ENCODE measurements at places on chromosomes 5 and 9.

GRCh38 chr5:119370486-119370885 lies 14.7 kb downstream of the TNFAIP8 start:
- DNase-seq, result no peak

- DNase-seq, result no peak
Observed at GRCh38 chr5:38373743-38374142, 115.4 kb downstream of the EGFLAM start.

DNA sequence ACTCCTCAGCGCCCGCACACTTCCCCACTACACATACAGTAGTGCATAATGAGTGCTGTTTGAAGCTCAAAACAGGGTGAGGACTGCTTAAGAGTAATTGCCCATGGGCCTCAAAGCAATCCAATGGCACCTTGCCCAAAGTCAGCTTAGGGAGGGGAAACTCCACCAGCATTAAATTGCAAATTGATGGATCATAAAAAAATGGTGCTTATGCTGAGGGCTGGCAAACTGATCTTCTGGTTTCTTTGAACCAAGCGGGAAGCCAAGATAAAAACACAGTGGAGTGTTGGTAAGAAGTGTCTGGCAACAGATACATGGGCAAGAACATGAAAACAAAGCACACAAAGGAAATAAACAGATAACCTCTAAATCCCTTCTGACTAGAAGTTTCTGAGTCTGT lies 28.0 kb downstream of the TLE1 start:
- no peak for DNase-seq

- no peak for DNase-seq
Observed at GRCh38 chr5:91390268-91390667, 7.2 kb upstream of the ARRDC3 start.

DNA sequence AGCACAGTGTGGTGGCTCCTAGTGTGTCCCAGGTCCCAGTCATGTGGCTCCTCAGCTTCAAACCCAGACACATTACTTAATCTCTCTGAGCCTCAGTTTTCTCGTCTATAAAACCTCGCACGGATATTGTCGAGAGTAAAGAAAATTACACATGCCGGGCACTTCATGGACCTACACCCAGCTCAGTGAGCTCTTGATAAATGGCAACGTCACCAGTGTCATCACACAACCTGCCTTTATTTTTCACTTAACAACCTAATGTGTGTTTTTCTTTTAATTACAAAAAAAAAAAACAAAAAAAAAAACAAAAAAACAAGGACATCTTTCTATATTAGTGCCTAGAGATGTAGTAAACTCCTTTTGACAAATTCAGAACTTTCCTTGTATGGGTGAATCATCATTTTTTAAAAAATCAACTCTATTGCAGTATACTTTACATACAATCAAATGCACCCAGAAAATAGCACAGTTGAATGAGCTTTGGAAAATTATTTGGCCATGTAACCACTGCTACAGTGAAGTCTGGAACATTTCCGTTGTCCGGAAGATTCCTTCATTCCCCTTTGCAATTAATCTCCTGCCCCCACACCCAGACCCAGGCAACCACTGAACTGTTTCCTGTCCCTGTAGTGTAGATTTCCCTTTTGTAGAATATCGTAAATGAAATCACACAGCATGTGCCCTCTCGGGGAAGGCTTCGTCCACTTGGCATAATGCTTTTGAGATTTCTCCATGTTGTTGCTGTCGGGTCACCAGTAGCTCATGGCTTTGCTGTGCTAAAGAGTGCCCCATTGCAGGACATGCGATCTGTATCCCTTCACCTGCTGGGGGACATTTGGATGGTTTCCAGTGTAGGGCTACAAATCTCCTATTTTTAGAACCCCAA lies 100.4 kb upstream of the LARP1 start:
- no peak for DNase-seq

DNA sequence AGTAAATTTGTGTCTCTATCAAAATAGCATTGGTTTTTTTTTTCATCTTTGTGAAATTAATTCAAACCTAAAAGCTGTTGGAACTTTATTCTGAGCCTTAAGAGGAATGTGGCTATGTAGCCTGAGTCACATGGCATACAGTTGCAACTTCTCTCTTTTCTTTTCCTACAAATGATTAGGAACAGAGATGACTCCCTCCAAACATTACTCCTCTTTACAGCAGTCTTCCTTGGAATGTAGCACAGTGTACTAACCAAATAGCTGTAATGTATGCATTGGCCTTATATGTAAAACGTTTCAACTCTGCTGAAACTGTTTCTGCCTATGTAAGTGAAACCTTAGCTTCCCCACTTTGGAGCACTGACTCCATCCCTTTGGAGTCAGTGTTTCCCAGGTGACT lies 100.9 kb upstream of the MAP1B start:
- no peak for DNase-seq

DNA sequence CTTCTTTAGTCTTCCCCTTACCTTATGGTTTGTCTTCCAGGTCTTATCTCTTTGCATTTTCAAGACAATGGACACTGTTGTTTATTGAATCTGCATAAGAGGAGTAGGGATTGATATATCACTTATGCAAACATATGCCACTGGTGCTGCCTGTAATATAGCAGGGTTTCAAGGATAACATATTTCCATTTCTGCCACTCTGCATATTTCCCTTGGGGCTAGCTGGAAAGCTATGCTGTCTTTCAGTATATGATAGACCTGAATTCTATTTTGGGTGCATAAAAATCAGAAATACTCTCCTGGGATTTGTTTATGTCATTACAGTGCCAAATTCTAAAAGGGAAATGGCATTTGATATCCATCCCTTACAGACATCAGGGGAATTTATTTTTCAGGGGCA lies 400.2 kb downstream of the TLR4 start:
- DNase-seq, result no peak

DNA sequence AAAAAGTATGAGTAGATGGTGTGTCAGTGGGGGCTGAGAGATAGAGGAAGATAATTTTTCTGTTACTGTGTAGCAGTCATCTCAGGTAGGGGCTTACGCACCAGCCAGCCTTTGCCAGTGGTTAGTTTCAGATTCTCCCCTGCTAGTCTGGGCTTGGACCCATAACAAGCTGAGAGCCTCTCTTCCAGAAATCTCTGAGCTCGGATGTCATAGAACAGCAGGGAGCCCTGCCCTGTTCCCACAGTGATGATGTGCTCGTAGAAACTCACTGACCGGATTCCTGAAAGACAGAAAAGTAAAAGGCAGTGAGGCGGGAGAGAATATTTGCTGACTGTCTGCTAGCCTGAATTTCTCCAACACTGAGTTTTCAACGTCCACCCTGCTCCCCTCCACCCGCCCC lies 37.2 kb downstream of the DCAF12 start:
- no peak for DNase-seq

DNA sequence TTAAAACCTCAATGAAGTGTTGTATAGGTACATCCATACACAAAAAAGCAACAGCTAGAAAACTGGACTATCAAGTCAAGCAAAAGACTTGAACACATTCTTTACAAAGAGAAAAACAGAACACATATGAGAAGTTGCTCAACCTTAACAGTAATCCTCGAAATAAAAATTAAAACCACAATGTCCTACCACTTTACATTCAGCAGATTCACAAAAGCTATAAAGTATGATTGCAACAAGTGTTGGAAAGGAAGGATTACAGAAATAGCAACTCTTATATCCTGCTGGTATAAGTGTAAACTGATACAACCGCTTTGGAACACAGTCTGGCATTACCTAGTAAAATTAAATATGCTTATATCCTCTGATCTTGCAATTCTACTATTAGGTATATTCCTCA lies 28.5 kb upstream of the GOLGA1 start:
- no peak for DNase-seq

DNA sequence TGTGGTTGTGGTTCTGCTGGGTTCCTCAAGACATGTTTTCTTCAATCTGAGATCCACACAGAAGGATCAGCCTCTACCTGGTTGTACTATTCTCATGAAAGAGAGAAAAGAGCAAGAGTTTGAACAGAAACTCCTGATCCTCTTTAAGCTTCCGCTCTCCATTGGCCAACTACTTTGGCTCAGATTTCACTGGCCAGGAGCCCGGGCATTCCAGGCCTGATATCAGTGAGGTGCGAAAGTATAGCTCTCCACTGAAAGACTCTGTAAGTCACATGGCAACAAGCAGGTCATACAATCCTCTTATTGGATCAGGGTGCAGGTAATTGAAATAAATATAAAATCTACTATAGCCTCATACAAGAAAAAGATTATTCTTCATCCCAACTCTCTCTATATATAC lies 920.5 kb downstream of the TLE4 start:
- no peak for DNase-seq

GRCh38 chr5:76720988-76721569 lies 5.2 kb downstream of the F2R start:
- DNase-seq, result no peak

DNA sequence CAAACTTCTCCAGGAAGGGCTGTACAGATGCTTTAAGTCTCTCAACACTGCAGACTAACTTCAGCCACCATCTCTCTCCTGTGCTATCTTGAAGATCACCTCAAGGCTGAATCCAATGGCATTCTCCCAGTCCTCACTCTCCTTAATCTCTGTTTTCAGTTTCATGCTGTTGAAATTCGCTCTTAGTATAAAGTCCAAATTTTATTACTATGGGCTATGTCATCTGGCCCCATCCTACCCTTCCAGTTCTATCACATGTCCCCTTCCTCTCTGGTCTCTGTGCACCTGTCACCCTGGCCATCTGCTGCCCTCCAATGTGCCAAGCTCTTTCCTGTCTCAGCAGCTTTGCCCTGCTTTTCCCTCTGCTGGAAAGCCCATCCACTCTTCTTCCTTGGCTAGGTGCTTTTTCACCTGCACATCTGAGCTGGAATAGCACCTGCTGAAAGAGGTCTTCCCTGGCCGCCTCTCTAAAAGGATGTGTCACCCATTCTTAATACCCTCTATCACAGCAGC lies 284.7 kb upstream of the MAP3K1 start:
- DNase-seq, result no peak

GRCh38 chr9:11144746-11145145 lies 531.9 kb upstream of the PTPRD start:
- no peak for DNase-seq

GRCh38 chr5:132310141-132310834 lies 16.1 kb downstream of the SLC22A4 start:
- DNase-seq, result no peak

GRCh38 chr9:20557285-20557684 lies 65.0 kb downstream of the MLLT3 start:
- DNase-seq, result no peak

DNA sequence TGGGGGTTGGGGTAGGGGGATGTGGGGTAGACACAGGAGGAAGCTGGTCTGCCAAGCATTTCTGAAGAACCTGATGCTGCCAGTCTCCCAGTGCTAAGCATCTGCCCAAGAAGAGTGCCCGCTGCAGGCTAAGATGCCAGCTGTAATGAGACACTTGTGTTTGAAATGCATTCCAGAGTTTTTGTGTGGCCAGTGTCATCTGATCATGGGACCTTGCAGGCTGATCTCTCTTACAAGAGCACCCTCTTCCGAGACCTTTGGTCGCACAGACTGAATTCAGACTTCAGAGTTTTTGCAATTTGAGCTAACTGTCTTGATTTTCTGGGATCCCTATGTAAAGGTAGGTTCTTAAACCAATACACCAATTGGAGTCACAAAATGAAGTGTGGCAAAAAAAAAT lies 58.1 kb downstream of the DENND1A start:
- DNase-seq, result no peak

DNA sequence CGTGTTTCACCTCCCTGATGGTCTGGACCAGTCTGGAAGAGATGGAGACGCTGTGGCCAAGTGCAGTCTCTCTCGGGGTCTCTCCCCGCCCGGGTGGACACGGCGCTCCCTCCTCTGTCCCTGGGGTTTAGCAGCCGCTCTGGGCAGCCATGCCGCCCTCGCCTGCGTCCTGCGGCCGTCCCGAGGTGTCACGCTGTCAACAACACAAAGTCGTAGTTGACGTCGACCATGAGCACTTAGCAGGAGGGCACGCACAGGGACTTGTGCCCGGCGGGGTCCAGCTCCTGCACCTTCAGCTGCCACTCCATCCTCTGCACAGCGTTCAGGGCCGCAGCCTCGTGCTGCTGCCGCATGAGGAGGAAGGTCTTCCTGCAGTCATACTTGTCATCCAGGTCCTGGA lies 368.9 kb downstream of the CDH9 start:
- DNase-seq, result no peak

DNA sequence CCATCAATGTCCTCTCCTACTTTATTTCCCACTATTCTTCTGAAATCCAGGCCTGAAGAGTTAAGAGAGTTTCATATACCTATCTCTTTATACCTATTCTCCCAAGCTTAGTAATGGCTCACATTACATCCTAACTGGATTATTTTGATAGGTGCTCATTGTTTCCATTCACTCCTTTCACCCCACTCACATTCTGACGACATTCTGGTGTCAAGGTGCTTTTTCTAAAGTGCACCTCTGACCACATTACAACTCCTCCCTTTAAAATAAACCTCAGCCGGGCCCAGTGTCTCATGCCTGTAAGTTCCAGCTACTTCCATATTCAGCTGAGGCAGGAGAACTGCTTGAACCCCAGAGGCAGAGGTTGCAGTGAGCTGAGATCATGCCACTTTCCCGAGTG lies 417.1 kb downstream of the BNC2 start:
- DNase-seq, result no peak

- no peak for DNase-seq
Observed at GRCh38 chr9:134662143-134662876, 20.7 kb downstream of the COL5A1 start.

DNA sequence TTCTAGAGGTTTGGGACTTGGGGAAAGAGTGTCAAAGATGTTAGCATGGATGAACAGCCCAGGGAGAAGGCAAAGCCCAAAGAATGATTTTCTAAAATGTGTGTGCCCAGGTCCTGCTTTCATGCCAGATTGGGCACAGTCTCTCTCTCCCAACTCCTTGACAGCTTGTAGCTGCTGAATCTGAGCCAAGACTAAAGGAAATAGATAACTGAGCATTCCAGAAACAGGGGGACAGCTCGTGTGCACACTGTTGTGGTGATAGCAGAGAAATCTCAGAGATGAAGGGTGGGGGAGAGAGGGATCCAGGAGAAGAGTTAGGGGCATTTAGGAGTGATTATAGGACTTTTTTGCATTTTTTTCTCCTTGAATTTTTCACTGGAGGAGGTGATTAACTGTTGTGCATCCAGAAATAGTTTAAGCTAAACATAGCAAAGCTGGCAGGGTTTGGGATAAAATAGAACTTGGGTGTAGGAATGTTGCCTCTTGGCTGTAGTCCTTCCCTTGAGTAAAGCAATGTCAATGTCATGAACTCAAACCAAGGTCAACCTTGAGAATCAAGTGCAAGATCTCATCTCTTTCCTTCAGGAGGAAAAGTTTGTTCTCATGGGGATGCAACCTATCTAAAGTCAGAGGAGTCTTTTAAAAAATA lies 245.9 kb downstream of the SH3GL2 start:
- no peak for DNase-seq

- peak; percentile 47 for DNase-seq
Observed at GRCh38 chr9:89605465-89606048, 745 bp downstream of the GADD45G start.

DNA sequence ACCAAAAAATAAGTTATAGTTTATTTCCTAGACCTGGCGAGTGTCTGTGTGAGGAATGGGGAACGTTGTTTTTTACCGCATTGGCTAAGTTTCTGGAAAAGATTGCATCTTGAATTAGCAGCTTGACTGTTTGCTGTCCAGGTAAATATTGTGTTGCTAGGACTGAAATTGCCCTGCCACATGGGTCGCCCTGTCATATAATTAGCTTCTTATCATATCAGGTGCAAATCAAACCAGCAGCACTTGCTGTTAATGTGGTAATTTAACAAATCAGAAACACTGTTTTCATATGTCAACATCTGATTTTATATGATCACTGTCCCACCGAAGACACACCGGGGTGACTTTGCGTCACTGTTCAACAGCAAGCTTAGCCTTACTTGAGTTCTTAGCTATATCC lies 63.7 kb upstream of the ZNF622 start:
- DNase-seq, result no peak

All from activated B cell treated with CpG ODN at 0.5 μM for 24 hours (primary cell).